Panc1 (cell line): ENCODE measurements at places on chromosomes 12 and 14.

DNA sequence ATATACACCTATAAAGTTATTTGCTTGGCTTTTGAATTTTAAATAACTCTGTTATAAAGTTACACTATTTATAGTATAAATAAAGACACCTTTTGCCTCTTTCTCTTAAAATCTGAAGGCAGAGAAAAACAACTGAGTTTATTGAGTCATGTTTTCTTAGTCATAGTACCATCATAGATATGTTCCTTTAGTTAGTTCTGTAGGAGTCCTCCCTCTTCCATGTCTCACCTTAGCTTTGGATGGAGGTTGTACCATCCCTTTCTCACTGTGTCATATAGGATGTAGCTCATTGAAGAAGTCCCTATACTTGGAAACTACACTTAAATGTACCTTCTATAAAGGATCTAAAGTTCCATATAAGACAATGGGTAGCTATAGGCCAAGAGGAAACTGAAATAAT, 39.7 kb upstream of the TSPAN8 start:
- H3K4me3 ChIP-seq = no peak overlapping the region
- H3K36me3 ChIP-seq = no peaks in the 10 kb centered on the region
- no peak overlapping the region for H3K27ac ChIP-seq
- no peak for DNase-seq

GRCh38 chr14:68373847-68374444, 418.9 kb downstream of the ZFP36L1 start:
- no peak overlapping the region for H3K4me3 ChIP-seq
- no peaks in the 10 kb centered on the region for H3K36me3 ChIP-seq
- H3K4me1 ChIP-seq = 0 out of 2 replicates have a peak, but pooled peaks cover 3% of the 10 kb centered on the region
- no peak overlapping the region; the same call in 1 of the 2 replicates for H3K27ac ChIP-seq

GRCh38 chr14:64387232-64387781, 846 bp upstream of the MTHFD1 start:
- H3K27ac ChIP-seq = peak overlapping the region; percentile 79
- peak overlapping the region; percentile 80 for H3K4me3 ChIP-seq
- DNase-seq = no peak
- no peaks in the 10 kb centered on the region; the same call in 1 of the 2 replicates for H3K36me3 ChIP-seq

DNA sequence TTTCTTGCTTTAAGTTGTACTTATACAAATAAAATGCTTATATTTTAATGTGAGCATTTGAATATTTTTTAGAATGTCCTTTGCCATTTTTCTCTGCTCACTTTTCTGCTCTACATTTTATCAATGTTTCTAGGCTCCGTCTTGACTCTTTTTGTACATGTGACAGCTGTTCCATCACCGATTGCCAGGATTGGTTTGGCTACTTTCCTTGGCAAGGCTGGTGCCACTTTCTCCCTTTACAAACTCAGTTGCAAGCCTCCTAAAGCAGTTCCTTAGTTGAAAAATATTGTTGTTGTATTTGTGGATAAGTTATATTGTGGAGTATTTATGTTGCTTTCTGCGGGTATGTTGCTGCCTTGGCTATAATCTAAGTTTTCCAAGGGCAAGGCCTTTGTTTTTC, 63.4 kb downstream of the DACT1 start:
- no peak overlapping the region for H3K27ac ChIP-seq
- H3K27me3 ChIP-seq = no peaks in the 10 kb centered on the region
- no peak overlapping the region for H3K4me3 ChIP-seq
- H3K36me3 ChIP-seq = no peaks in the 10 kb centered on the region
- no peaks in the 10 kb centered on the region for H3K4me1 ChIP-seq

GRCh38 chr14:36658123-36659009, 3.3 kb upstream of the PAX9 start:
- H3K27me3 ChIP-seq = no peaks in the 10 kb centered on the region
- no peak overlapping the region for H3K4me3 ChIP-seq
- H3K27ac ChIP-seq = no peak overlapping the region
- DNase-seq = no peak
- H3K4me1 ChIP-seq = no peaks in the 10 kb centered on the region

- H3K36me3 ChIP-seq = no peaks in the 10 kb centered on the region
- DNase-seq = no peak
- no peak overlapping the region for H3K4me3 ChIP-seq
- H3K27ac ChIP-seq = no peak overlapping the region
- H3K4me1 ChIP-seq = 0 out of 2 replicates have a peak, but pooled peaks cover 3% of the 10 kb centered on the region
Observed at GRCh38 chr12:103580026-103580425, 7.0 kb upstream of the STAB2 start.

DNA sequence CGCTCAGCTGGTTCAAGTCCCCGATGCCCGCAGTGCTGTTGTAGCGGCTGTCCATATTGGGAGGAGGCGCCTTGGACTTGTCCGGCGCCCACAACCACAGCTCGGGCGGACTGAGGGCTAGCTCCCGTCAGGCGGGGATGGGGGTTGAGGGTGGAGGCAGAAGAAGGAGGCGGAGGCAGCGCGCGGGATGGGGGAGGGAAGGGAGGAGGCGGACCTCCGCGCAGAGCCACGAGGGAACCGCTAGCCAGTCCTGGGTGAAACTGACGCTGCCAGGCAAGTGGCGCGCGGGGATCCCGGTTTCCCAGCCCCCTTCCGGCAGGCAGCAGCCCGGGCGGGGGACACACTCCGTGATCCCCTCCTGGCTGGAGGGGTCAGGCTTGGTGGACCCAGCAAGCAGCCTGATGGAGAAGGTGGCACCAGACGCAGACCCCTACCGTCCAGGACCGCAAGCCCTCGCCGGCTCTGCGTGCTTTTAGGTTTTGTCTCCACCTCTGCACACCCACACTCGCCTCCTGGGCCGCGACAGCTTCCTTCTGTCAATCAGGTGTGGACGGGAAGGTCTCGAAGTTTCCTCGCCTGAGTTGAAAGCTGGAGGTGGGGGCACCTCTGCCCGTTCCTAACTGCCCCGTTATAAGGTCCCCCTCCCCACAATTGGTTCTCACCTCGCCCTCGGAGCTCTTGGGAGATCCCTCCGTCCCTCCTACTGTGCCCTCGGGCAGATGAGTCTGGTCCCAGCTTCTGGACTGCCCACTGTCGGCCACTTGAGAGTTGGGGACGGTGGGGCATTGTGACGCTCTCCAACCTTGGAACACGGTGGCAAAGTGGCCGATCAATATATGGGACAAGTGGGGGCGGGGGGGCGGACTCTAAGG, at the start of gene CPNE8:
CPNE8 (minus strand) TSS at position 112 of the 872 bp plus-strand sequence; CDS start at position 55, 57 bp downstream.
- H3K4me3 ChIP-seq = peak within 1 kb of the TSS; percentile 79
- no peaks in the 10 kb centered on the region for H3K36me3 ChIP-seq
- H3K27me3 ChIP-seq = no peaks in the 10 kb centered on the region

DNA sequence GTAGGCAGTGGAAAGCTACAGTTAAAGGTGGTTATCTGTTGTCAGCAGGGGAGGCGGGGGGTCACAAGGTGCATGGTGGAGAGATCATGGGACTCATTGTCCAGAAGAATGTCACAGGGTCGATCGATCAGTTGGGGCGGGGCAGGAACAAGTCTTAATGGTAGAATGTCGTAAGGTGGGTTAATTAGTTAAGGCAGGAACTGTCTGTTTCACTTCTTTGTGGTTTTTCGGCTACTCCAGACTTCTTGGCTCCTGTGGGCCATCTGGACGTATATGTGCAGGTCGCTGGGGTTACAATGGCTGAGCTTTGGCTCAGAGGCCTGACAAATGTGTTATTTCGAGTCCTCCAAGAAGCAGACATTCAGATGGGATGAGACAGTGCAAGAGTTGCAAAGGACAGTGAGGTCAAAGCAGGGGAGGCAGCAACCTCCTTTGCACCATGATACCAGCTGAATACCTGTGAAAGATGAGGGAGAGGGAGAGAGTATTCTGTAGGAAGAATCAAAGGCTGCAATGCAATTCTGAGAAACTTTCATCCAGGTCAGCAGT, 246.9 kb upstream of the TMEM132C start:
- no peaks in the 10 kb centered on the region for H3K36me3 ChIP-seq
- no peaks in the 10 kb centered on the region for H3K27me3 ChIP-seq
- no peak overlapping the region for H3K4me3 ChIP-seq
- H3K27ac ChIP-seq = no peak overlapping the region

GRCh38 chr12:104749545-104749944, 208.5 kb downstream of the SLC41A2 start:
- H3K4me3 ChIP-seq = no peak overlapping the region
- no peaks in the 10 kb centered on the region for H3K36me3 ChIP-seq
- no peak for DNase-seq
- H3K27ac ChIP-seq = no peak overlapping the region
- H3K4me1 ChIP-seq = no peaks in the 10 kb centered on the region

DNA sequence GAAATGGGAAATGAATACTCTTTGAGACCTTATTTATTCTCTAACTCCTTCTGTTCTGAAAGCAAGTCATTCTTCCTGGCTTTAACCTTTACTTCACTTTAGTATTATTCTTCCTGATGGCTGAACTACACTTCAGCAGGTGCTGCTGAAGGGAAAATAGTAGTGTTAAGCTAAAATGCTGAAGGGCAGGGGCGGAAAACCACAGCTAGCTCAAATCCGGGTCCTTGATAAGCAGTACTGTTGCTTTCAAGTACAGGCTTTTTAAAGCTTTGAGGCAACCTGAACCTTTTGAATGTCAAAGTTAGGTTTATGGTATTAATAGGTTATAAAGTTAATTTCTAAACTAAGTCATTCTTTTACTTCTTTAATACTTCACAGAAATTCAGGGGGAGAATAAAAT, 10.7 kb downstream of the CCDC196 start:
- H3K36me3 ChIP-seq = no peaks in the 10 kb centered on the region
- H3K27ac ChIP-seq = no peak overlapping the region
- no peak for DNase-seq
- no peak overlapping the region for H3K4me3 ChIP-seq

DNA sequence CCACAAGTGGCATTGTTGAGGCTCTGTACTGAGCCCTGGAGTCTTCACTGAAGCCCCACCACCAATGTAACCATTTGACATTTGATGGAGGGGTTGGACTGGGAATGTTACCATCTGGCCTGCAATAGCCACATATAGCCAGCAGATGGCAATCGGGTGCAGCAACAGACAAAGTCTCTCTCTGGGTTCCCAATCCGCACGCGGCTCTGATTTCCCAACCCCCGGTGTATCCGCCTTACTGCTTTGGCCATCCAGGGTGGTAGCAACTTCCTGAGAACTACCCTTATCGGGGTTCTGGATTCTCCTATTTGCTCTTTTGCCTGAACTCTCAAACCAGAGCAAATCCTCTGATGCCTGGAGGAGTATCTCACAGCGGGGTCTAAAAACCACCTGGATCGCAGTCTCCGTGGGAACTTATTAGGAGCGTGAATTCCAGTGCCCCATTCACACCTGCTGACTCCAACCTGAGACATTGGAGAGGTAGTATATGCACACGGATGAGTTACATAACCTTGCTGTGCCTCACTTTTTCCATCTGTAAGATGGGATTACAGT, 14.2 kb downstream of the VRTN start:
- peak; percentile 67 for DNase-seq
- no peak overlapping the region for H3K4me3 ChIP-seq
- no peaks in the 10 kb centered on the region for H3K36me3 ChIP-seq

GRCh38 chr12:105030820-105031807, 45.0 kb downstream of the NOPCHAP1 start:
- no peak overlapping the region for H3K27ac ChIP-seq
- H3K4me1 ChIP-seq = no peaks in the 10 kb centered on the region
- no peak overlapping the region for H3K4me3 ChIP-seq
- DNase-seq = no peak
- no peaks in the 10 kb centered on the region for H3K36me3 ChIP-seq

GRCh38 chr14:36224176-36224575, 47.7 kb upstream of the PTCSC3 start:
- H3K36me3 ChIP-seq = no peaks in the 10 kb centered on the region
- no peaks in the 10 kb centered on the region for H3K27me3 ChIP-seq
- no peak overlapping the region for H3K27ac ChIP-seq
- DNase-seq = no peak

DNA sequence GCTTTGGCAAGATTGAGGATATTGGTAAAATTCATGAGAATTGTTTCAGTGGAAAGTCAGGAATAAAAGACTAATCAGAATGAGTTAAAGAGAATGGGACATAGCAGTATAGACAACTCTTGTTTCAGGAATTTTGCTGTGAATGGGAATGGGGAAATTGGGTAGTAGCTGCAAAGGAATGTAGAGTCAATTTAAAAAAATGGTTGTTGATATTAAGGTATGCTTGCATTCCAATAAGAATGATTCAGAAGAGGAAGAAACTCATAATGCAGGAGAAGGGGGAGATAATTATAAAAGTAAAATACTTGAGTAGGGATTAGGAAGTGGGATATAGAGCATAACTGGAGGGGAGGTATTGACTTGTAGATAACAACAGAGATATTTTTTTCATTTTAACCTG, 40.7 kb downstream of the MNAT1 start:
- no peak for DNase-seq
- H3K27me3 ChIP-seq = no peaks in the 10 kb centered on the region
- H3K4me1 ChIP-seq = no peaks in the 10 kb centered on the region
- H3K4me3 ChIP-seq = no peak overlapping the region

- no peaks in the 10 kb centered on the region for H3K27me3 ChIP-seq
- no peaks in the 10 kb centered on the region for H3K4me1 ChIP-seq
- no peak for DNase-seq
- no peak overlapping the region for H3K27ac ChIP-seq
- H3K36me3 ChIP-seq = no peaks in the 10 kb centered on the region
Observed at GRCh38 chr12:6020930-6021329, 75.9 kb upstream of the ANO2 start.

- no peaks in the 10 kb centered on the region for H3K27me3 ChIP-seq
- H3K36me3 ChIP-seq = no peaks in the 10 kb centered on the region
- DNase-seq = peak; percentile 77
- peaks cover 22% of the 10 kb centered on the region for H3K4me1 ChIP-seq
- no peak overlapping the region for H3K4me3 ChIP-seq
Observed at GRCh38 chr12:50224026-50224692, 57.0 kb upstream of the CERS5 start.

DNA sequence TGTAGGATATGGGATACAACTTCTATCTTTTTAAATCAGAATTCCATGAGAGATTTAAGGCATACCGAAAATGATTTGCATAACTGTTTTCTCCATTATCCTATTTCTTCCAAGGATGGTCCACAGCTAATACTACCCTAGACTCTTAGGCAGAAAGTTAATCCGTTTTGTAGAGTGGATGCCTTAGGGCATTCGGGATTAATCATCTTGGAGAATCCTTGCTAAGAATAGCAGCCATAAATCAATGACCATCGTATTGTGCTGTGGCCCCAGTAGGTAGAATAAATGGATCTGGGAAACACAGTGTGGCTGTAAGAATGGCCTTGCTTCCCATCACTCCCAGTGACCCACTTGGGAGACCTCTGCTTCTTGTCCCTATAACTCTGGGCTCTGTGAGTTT, 99.6 kb downstream of the SSPN start:
- H3K4me1 ChIP-seq = peaks cover 14% of the 10 kb centered on the region
- no peak overlapping the region for H3K4me3 ChIP-seq
- H3K27ac ChIP-seq = no peak overlapping the region
- no peaks in the 10 kb centered on the region for H3K27me3 ChIP-seq
- DNase-seq = no peak

DNA sequence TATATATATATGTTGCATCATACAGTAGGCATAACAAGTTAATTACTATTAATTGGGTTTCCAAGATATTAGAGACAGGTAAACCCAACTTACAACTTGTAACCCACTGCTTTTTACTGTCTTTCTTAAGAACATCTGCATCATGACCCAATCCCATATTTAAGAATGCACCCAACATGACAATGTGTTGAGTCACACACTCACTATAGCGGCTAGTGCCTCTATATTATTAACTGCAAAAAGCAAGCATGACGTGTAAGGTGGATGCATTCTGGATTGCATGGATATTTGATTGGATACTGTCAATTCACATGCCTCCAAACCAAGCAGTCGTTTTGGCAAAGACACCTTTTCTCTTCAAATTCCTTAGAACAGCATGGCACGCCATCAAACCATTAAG, 68.2 kb downstream of the KSR2 start:
- H3K36me3 ChIP-seq = no peaks in the 10 kb centered on the region
- no peaks in the 10 kb centered on the region for H3K27me3 ChIP-seq
- H3K4me1 ChIP-seq = no peaks in the 10 kb centered on the region
- no peak overlapping the region for H3K27ac ChIP-seq
- DNase-seq = peak; percentile 1

GRCh38 chr12:4002601-4003000, 129.4 kb upstream of the PARP11 start:
- H3K4me1 ChIP-seq = no peaks in the 10 kb centered on the region
- no peaks in the 10 kb centered on the region for H3K36me3 ChIP-seq
- no peaks in the 10 kb centered on the region; the same call in 1 of the 2 replicates for H3K27me3 ChIP-seq
- no peak overlapping the region for H3K27ac ChIP-seq
